ENCODE measurements at places on chromosomes 1 and 21.
A peak's percentile ranks its signal among the peaks of the same experiment; 100 is the strongest.

- peak; percentile 92 for DNase-seq
These were observed 700 bp upstream of the SYDE2 start for GRCh38 chr1:85201340-85202091.

DNA sequence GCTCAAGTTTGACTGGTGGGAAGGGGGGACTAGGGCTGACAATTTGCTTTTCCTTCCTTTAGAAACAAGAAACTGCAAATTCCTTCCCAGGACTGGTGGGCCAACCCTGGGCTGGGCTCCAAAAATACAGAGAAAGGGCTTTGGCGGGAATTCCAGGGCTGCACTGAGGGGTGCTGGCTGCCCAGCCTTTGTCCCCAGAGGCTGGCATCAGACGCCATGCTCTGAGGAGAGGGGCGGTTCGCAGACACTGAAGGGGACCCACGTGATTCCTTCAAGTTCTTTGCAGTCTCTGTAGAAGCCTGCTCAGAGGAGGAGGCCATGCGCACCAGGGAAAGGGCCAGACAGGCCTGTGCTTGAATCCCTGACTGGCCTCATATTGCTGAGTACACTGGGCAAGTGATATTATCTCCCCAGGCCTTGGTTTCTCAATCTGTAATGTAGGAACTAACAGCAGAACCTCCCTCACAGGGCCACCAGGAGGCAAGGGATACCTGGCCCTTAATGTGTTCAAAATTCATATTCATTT is 119.5 kb downstream of the EPHB2 start:
- no peak for DNase-seq

DNA sequence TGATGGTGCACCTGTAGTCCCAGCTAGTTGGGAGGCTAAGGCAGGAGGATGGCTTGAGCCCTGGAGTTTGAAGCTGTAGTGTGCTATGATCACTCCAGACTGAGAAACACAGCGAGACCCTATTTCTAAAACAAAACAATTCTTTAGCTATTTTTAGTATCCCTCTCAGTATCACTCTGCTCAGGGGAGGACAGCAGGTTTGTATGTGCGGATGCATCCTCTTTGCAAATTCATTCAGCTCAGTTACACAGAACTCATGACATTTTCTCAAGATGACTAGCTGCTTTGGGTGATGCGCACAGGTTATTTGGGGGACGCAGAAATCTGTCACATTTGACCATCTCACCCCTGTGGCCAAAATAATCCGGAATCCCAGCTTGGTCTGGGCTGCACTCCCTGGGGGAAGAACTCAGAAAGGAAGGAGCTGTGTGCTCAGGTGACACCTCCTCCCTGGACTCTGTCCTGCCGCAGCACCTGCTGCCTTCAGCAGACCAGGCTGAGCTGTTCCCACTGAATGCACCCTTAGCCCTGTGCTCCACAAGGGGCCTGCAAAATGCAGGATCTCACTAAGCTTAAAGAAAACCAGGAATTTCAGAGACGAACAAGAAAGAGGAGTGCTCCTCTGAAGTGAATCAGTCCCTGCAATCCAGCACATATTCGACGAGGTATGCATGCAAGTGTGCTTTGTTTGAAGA is 89.5 kb upstream of the PGBD5 start:
- peak; percentile 35 for DNase-seq

GRCh38 chr1:228353601-228354371 is 52.8 kb downstream of the TRIM11 start:
- no peak for DNase-seq

- no peak for DNase-seq
These were observed 127.5 kb downstream of the TNNI3K start for GRCh38 chr1:74362691-74363090.

- DNase-seq: no peak
These were observed 721.1 kb upstream of the TMPRSS15 start for GRCh38 chr21:19124691-19125090.

DNA sequence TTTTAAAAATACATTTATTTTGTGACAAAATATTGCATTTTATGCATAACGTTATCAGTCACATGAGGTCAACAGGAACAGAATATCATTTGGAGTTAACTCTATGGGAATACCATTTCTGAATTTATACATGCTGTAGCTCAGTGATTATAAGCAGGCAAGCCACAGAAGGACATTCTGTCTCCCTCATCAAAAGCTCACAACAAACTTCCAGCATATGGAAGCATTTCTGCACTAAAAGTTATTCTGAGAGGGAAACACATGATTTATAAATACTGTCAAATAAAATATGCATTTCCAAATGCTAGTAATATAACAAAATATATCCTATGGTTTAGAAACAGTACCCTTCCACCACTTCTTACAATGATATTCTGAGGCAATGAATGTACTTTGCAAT is 854.1 kb upstream of the B3GALT2 start:
- DNase-seq: no peak

- no peak for DNase-seq
These were observed 9.3 kb downstream of the DPYD start for GRCh38 chr1:97911266-97912215.

GRCh38 chr1:86708920-86709319 is 4.5 kb downstream of the SH3GLB1 start:
- DNase-seq: no peak

- no peak for DNase-seq
These were observed 517.5 kb downstream of the PLPP3 start for GRCh38 chr1:56061824-56062223.

GRCh38 chr21:34801519-34802132 is 132.8 kb downstream of the CLIC6 start:
- DNase-seq: peak; percentile 64

GRCh38 chr1:15958793-15959192 is 17.1 kb downstream of the ZBTB17 start:
- no peak for DNase-seq

DNA sequence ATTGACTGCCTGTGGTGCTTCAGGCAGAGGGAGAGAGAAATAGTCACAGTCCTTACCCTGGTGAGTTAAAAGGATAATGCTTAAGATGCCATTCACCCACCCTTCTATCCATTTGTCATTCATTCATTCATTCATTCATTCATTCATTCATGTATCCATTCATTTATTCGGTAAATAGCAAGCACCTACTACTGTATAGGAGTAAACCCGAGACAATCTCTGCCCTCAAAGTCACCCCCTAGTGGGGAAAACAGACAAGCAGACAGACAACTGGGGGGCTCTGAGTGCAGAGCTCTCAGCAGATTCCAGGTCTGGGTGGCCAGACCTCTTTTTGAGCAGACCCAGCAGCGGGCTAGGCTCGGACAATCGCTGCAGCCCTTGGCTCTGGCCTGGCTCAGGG is 14.1 kb upstream of the ACTL8 start:
- DNase-seq: peak; percentile 37

- no peak for DNase-seq
These were observed 100.2 kb downstream of the LTN1 start for GRCh38 chr21:28892199-28893111.

DNA sequence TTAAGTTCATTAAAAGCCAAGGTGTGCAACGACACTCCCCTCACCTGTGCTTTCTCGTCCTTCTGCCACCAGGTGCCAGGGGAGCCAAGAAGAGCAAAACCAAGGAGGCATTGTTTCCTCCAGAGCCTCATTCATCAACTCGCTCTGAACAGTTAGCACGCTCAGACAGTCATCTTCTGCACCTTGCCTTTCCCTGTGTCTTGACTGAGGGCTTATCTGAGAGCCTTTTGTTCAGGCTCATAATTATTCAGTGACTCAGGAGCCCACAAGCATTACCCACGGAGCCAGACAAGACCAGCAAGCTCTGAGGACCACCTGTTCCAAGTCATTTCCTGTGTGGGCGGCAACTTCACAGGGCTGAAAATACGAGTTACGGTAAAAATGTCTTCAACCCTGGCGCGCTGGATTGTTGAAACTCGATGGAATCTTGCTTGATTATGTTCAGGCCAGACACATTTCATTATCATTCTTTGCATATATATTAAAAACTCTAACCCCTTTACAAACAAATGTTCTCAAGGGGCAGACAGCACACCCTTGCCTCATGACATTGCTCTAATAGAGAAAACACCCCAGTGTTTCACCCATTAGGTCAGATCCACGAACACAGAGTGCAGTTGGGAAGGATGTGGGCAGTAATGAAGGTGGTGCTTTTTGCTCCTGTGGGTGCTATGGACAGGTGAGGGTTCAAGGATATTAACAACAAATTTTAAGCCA is 89.7 kb upstream of the RUNX1 start:
- DNase-seq: no peak

DNA sequence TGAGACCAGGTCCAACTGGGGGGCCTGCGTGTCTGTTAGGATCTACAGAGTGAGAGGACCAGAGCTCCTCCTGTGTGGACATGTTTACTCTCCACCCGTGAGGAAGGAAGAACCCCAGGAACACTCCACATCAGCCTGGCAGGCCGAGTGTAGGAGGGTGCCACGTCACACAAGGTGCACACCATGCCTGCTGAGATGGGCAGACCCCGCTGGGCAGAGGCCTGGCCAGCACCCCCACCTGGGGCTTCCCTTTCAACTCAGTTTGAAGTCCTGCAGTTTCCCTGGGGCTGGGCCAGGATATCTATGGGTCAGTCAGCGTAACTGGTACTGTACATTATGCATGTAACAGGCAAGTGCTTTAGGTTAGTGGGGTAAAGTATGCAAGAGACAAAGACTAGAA is 30.1 kb upstream of the PCBP3 start:
- DNase-seq: no peak

- DNase-seq: no peak
These were observed 1.1 kb upstream of the PSMG1 start for GRCh38 chr21:39184050-39184980.

DNA sequence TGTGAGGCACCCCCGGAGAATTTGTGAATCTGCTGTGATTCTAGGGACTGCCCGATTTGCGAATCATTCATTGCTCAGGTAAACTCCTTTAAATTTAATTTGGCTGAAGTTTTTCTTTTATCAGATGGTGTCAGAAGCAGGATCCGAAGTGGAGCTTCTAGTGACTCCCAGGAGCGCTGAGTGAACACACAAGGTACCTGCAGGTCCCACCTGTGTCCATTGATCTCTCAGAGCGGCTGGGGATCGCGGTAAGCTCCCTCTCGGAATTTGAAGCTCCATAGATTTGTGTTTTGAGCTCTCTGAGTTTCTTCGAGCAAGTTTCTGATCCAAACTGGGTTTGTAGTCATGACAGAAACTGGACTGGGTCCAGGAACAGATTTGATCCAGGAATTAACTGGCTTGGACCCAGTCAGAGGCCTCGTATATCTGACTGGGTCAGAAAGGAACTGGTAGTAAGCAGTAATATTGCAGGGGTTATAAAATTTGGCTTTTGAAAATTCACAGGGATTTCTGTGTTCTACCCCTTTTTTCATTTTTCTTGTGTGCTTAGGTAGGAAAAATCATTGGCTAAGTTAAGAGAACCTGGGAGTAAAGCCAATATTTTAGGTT is 56.2 kb upstream of the EDEM3 start:
- DNase-seq: no peak

DNA sequence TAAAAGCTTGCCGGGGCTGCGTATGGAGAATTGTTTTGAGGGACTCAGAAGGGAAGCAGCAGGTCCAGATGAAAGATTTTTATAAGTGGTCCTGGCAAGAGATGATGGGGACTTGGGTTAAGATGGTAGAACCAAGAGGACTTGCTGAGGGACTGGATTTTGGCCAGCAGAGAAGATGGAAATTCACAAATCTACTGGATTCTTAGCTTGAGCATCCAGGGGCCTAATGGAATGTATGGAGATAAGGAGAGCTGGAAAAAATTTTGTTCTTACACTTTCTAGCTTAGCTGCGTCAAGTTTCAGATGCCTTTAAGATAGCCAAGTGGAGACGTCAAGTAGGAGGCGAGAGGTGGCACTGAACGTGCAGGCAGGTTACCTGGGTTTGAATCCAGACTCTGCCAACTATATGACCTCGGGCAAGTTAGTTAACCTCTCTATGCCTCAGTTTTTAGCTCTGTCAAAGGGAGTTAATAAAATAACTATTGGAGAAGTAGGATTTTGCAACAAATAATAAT is 3.4 kb upstream of the RBP7 start:
- DNase-seq: no peak

GRCh38 chr1:54886724-54887664 is at the start of gene DHCR24:
TSS of gene DHCR24 (minus strand) at chr1:54887195. CDS start at chr1:54887119, 76 bp downstream.
- DNase-seq: peak; percentile 100

DNA sequence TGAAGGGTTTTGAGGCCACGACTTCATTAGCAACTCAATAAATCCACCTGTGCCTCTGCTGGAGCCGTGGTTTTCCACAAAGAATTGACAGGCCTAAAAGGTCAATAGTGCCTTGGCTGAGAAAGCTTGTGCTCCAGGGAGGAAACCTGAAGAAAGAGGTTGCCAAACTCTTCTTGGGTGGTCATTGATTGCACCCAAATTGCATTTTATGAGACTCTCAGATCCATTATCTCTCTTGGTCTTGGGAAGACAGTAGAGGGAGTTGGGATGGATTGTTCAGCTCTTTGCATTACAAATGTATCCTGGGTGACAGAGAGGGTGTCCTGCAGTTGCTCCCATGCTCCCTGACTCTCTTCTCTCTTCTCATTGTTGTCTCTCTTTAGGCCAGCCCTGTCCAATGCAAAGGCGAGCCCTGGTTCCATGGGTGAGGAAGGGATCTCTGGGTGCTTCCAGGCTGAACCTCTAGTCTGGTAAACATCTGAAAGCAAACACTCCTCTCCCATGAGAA is 46.1 kb upstream of the HTR1D start:
- DNase-seq: peak; percentile 35

DNA sequence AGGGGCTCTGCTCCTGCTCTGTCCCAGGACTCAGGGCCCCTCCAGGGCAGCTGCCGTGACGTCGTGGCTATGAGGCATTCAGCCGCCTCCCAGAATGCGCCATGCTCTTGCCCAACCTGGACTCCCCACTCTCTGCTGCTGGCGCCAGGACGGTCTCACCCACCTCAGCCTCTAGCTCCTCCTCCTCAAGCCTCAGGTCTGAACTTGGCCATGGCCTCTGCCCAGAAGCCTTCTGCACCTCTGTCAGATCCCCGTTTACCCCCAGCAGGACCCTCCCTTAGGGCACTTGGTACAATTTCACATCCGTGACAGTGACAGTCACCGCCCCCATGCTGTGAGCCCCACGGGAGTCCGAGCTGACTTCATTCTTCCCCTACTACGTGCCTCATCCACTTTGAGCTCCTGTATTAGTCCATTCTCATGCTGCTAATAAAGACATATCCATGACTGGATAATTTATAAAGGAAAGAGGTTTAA is 4.9 kb downstream of the CSTB start:
- no peak for DNase-seq

DNA sequence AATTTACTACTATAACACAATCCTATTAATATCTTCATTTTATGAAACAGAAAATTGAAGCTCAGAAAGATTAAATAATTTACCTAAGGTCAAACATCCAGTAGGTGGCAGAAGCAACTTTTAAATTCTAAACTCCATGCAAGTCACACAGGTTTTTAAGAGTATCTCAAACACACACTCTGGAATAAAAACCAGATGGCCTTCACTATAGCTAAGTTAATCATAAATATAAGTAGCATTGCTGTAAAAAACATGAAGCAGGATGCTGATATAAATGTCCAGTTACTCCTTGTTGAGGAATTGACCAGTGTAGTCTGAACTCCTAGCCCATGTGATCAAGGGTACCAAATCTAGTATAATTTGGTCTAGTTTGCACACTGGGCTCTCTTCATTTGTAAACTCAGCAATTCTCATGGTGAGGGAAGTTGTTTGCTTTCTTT is 9.4 kb upstream of the FMO3 start:
- no peak for DNase-seq

DNA sequence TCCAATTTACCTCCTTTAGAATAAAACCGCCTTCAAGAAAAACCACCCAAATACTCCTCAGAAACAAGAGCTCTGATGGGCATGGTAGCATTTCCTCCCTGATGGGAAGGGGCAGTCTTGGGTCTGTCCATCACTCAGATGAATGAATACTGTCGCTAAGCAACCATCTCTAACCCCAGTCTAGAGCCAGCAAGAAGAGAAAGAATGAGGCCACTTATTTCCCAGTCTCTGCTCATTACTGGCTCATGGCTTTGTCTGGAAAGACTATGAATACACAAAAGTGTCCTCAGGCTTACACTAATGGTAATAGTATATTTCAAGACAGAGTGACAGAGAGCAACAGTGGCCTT is 51.0 kb upstream of the F3 start:
- DNase-seq: peak; percentile 22

Measured in iPS-NIHi11 (cell line).